ENCODE measurements at places on chromosomes 5 and 9. TPM values are rescaled to one million over a fixed set of nuclear protein-coding genes. Genes with fewer than 3 reads are reported as not detected.

Gene HNRNPAB
- total RNA-seq, result 281 TPM

Gene GADD45G
- total RNA-seq, result 124 TPM

Gene C9
- total RNA-seq, result not detected

Gene SKP2
- 47.8 TPM for total RNA-seq

Gene HSD17B3
- 2.2 TPM for total RNA-seq

GRCh38 chr9:77125665-77126064, 51.7 kb upstream of the VPS13A start:
- H3K27ac ChIP-seq, result no peak overlapping the region
- H3K36me3 ChIP-seq, result no peaks in the 10 kb centered on the region
- H3K27me3 ChIP-seq, result peaks cover 1% of the 10 kb centered on the region
- no peak for DNase-seq
- peaks cover 2% of the 10 kb centered on the region for H3K4me1 ChIP-seq
- H3K4me3 ChIP-seq, result no peak overlapping the region

DNA sequence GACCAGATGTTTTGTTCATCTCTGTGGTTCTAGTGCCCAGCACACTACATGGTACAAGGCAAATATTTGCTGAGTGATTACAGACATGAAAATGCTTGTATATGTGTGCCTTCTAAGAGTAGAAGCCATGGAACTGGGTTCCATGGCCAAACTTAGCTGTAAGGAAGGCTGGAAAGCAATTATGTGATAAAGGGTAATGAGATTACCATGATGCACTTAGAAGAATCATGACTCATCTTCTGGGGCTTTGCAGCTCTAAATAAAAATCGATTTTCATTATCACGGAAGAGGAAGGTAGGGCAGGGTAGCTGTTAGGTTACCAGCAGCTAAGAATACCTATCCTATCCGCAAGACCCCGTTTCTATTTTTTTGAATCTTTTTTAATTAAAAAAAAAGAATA, 28.0 kb downstream of the RFK start:
- no peaks in the 10 kb centered on the region for H3K27me3 ChIP-seq
- H3K27ac ChIP-seq, result no peak overlapping the region
- no peaks in the 10 kb centered on the region for H3K36me3 ChIP-seq
- H3K4me1 ChIP-seq, result no peaks in the 10 kb centered on the region

GRCh38 chr5:73952872-73953271, 326.9 kb downstream of the ARHGEF28 start:
- no peaks in the 10 kb centered on the region for H3K27me3 ChIP-seq
- DNase-seq, result no peak
- no peak overlapping the region for H3K4me3 ChIP-seq
- H3K4me1 ChIP-seq, result peaks cover 14% of the 10 kb centered on the region

GRCh38 chr5:80198399-80198798, 57.4 kb downstream of the SERINC5 start:
- H3K4me3 ChIP-seq, result no peak overlapping the region
- H3K27me3 ChIP-seq, result no peaks in the 10 kb centered on the region
- H3K36me3 ChIP-seq, result no peaks in the 10 kb centered on the region
- H3K27ac ChIP-seq, result peak overlapping the region; percentile 69
- peak; percentile 24 for DNase-seq
- peaks cover 38% of the 10 kb centered on the region for H3K4me1 ChIP-seq

- H3K4me1 ChIP-seq, result peaks cover 7% of the 10 kb centered on the region
- peaks cover 4% of the 10 kb centered on the region for H3K36me3 ChIP-seq
- peak overlapping the region; percentile 76 for H3K4me3 ChIP-seq
- no peak overlapping the region for H3K27ac ChIP-seq
Observed at GRCh38 chr5:73437101-73437776, 11.3 kb downstream of the FOXD1 start.

GRCh38 chr9:24333629-24334028, 212.1 kb downstream of the IZUMO3 start:
- H3K4me1 ChIP-seq, result peaks cover 8% of the 10 kb centered on the region
- H3K27me3 ChIP-seq, result no peaks in the 10 kb centered on the region
- H3K36me3 ChIP-seq, result no peaks in the 10 kb centered on the region
- DNase-seq, result no peak
- H3K4me3 ChIP-seq, result no peak overlapping the region

- H3K36me3 ChIP-seq, result no peaks in the 10 kb centered on the region
- H3K27ac ChIP-seq, result no peak overlapping the region
- no peak for DNase-seq
- H3K27me3 ChIP-seq, result peaks cover 2% of the 10 kb centered on the region
Observed at GRCh38 chr9:125479846-125480615, 218.4 kb downstream of the GAPVD1 start.

DNA sequence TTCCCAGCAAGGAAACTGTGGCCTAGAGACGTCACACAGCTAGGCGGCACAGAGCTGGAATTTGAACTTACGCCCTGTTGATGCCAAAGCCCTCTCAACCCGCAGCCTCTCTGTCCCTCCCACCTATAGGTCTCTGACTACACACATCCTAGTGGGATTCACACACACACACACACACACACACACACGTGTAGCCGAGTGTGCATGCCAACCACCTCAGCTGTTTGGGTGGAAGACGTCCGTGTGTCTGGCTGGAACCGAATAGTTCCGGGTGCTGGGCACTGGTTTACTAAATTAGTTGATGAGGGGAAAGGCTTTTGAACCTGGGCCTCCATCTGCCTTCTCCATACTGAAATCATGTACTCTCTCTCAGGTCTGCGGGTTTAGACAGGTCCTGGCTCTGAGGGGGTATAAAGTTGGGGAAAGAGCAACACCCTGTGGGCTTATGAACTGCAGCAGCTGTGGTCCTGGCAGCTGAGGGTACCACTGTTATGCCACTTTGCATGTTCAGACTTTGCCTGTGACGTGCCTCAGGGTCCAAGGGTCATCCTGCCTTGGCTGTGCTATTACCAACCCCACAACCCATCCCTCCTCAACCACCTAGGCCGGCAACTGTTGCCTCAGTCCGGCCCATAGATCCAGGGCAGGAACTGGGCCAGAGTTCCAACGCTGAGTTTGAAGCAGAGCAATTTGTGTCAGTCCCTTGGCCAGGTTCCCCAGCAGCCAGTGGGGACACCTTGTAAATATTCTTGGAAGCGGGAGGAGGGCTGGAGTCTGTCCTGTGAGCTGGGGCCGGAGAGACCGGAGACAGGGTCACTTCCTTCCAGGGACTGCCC, 50.5 kb downstream of the PSD2 start:
- no peak overlapping the region for H3K27ac ChIP-seq
- no peaks in the 10 kb centered on the region for H3K4me1 ChIP-seq
- peaks cover 15% of the 10 kb centered on the region for H3K27me3 ChIP-seq
- no peaks in the 10 kb centered on the region for H3K36me3 ChIP-seq
- H3K4me3 ChIP-seq, result no peak overlapping the region
- no peak for DNase-seq

DNA sequence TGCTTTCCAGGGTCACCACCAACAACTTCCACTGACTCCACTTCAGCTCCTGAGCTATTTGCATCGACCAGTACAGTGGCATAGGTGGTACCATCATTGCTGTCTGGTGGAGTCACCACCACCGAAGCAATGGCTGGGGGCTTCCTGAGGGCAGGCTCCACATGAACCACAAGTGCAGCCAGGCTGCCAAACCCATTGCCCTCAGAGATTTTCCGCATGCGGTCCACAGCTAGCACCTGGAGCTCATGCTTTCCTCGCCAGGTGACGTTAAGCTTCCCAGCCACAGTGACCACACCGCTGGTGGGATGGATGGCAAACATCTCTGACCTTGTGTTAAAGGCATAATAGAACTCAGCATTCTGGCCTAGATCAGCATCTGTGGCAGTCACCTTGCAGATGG, 23.1 kb downstream of the FAT2 start:
- H3K27ac ChIP-seq, result no peak overlapping the region
- peaks cover 3% of the 10 kb centered on the region for H3K4me1 ChIP-seq
- no peak overlapping the region for H3K4me3 ChIP-seq
- H3K36me3 ChIP-seq, result no peaks in the 10 kb centered on the region
- no peak for DNase-seq

DNA sequence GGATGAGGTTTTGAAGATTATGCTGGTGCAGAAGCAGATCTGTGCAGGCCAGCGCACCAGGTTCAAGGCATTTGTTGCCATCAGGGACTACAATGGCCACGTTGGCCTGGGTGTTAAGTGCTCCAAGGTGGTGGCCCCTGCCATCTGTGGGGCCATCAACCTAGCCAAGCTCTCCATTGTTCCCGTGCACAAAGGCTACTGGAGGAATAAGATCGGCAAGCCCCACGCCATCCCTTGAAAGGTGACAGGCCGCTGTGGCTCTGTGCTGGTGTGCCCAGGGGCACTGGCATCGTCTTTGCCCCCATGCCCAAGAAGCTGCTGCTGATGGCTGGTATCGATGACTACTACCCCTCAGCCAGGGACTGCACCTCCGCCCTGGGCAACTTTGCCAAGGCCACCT, 142.5 kb downstream of the SPATA31D1 start:
- no peaks in the 10 kb centered on the region for H3K36me3 ChIP-seq
- H3K27me3 ChIP-seq, result no peaks in the 10 kb centered on the region
- DNase-seq, result no peak
- H3K27ac ChIP-seq, result no peak overlapping the region
- no peak overlapping the region for H3K4me3 ChIP-seq

DNA sequence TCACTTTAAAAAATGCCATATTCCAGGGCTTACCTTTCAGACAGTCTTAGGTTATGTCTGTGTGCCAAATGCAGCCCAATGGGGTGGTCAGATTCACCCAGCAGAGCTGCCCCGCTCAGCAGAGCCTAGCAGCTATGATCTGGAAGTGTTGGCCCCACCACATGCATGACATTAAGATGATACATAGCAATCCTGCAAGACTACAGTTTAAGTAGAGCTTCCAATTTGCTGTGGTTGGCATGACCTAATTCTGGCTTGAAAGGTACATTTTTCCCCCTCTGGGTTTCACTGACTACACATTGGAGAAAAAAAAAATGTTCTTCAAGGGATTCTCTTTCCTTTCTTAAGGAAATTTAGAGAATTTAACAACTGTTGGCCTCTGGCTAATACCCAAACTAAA, 22.5 kb downstream of the MEF2C start:
- no peak overlapping the region for H3K4me3 ChIP-seq
- DNase-seq, result no peak
- H3K27me3 ChIP-seq, result no peaks in the 10 kb centered on the region
- H3K36me3 ChIP-seq, result peaks cover 15% of the 10 kb centered on the region
